ENCODE measurements at places on chromosomes 11 and 22. TPM values are rescaled to one million over a fixed set of nuclear protein-coding genes. Genes with fewer than 3 reads are reported as not detected.

MRGPRE gene
- not detected for total RNA-seq

SEPTIN3 gene
- total RNA-seq: 0.14 TPM

SMIM38 gene
- total RNA-seq: 0.28 TPM

GLB1L3 gene
- total RNA-seq: not detected

RIN1 gene
- total RNA-seq: 16.2 TPM

YPEL4 gene
- total RNA-seq: 1.4 TPM

GLYATL1 gene
- 0.57 TPM for total RNA-seq

SCUBE2 gene
- total RNA-seq: 4.4 TPM

TSGA10IP gene
- not detected for total RNA-seq

MYRF gene
- total RNA-seq: under 0.01 TPM

HBB gene
- not detected for total RNA-seq

C11orf91 gene
- total RNA-seq: not detected

IFITM10 gene
- 0.28 TPM for total RNA-seq

DESI1 gene
- total RNA-seq: 9.0 TPM

MMP13 gene
- not detected for total RNA-seq

OR51B5 gene
- total RNA-seq: 0.18 TPM

PRODH gene
- total RNA-seq: 0.18 TPM

SMARCB1 gene
- total RNA-seq: 17.4 TPM

CEND1 gene
- 0.85 TPM for total RNA-seq

PLAAT5 gene
- 0.09 TPM for total RNA-seq

MYOD1 gene
- not detected for total RNA-seq

HEPHL1 gene
- total RNA-seq: 0.14 TPM

RIMBP3B gene
- 0.14 TPM for total RNA-seq

APLNR gene
- total RNA-seq: not detected

UQCR10 gene
- 97.2 TPM for total RNA-seq

MUC2 gene
- total RNA-seq: not detected

LIF gene
- total RNA-seq: 17.3 TPM

C11orf42 gene
- not detected for total RNA-seq

OR5A1 gene
- total RNA-seq: not detected

PANX2 gene
- 0.85 TPM for total RNA-seq

EFEMP2 gene
- 94.0 TPM for total RNA-seq

MARK2 gene
- 6.3 TPM for total RNA-seq

POTEH gene
- total RNA-seq: not detected

RASL10A gene
- not detected for total RNA-seq

CABP4 gene
- not detected for total RNA-seq

CPSF7 gene
- total RNA-seq: 8.1 TPM

SLC15A3 gene
- 15.8 TPM for total RNA-seq

VSIG10L2 gene
- 0.14 TPM for total RNA-seq

LRRC55 gene
- total RNA-seq: not detected

RASSF10 gene
- total RNA-seq: not detected

CTSW gene
- not detected for total RNA-seq

BLID gene
- total RNA-seq: 4.3 TPM

TMEM191C gene
- 0.71 TPM for total RNA-seq

All from smooth muscle cell of bladder (primary cell).